ENCODE measurements at places on chromosomes 7 and 10.

- DNase-seq: no peak
Measured at GRCh38 chr7:75879771-75880184, 944 bp downstream of the RHBDD2 start.

GRCh38 chr10:31808258-31809218 lies 120.1 kb downstream of the ARHGAP12 start:
- DNase-seq: no peak

DNA sequence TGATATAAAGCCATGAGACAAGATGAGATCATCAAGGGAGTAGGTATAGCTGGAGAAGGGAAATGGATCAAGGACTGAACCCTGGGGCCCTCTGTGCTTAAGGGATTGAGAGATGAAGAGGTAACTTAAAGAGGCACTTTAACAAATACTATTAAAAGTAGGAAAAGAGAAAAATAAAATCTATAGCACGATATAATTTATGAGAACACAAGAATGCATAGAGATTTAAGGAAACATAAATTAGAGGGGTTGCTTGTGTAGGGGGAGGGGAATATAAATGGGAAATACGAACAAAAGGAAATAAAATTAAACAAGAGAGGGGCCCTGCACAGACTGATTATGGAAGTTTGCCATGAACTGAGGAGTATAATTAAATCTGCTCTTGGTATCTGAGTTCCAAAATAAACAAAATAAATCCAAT lies 15.6 kb upstream of the LRRC17 start:
- no peak for DNase-seq

DNA sequence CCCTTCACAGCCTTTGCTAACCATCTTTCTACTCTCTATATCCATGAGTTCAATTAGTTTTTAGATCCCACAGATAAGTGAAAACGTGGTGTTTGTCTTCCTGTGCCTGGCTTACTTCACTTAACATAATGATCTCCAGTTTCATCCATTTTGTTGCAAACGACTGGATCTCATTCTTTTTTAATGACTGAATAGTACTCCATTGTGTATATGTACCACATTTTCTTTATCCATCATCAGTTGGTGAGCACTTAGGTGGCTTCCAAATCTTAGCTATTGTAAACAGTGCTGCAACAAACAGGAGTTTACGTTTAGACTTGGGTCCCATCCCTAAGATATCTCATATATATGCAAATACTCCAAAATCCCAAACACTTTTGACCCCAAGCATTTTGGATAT lies 9.1 kb downstream of the CDC123 start:
- no peak for DNase-seq

DNA sequence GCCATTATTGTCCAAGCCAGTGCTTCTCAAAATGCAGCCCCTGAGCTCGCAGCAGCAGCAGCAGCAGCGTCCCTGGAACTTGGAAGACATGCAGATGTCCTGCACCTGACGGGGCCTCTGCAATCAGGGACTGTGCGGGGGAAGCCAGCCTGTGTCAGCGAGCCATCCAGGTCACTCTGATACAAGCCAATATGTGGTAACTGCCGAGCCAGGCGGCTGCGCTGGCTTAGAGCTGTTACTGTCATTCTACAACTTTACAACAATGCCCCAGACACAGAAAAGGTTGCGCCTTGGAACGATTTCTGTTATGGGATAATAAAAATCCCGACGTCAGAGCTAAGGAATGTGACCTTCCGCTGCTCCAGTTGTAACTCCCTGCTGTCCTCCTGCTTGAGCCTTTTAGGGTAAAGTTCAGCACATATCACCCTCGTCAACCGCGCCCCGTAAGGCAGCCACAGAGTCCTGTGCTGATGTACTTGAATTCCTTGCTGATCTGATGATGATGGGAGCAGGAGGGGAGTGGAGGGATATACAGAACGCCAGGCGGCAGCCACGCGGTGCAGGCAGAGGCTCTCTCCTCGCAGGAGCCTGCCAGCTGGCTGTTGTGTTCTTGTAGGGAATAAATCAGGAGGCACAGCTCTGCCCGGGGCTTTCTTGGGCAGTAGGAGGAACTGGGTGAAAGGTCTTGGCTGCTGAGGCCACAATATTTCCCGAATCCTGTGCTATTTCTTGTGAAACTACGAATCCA lies 20.0 kb upstream of the CRYGN start:
- DNase-seq: no peak

DNA sequence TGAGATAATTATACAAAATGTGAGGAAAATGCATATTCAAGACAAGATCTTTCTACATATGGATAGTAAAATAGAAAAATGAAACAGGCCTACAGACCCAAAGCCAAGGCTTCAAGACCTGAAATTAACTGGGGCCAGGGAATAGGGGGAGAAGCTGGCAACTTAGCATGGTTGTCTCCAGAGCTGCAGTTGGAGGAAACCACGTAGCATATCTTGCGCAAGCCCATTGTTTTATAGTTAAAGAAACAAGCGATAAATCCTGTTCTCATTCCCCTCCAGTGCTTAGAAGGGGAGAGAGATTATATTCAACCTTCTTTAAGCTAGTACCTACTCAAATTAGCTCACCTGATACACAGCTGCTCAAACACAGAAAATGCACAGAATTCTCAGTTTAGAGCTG lies 197.1 kb downstream of the SORCS1 start:
- no peak for DNase-seq

DNA sequence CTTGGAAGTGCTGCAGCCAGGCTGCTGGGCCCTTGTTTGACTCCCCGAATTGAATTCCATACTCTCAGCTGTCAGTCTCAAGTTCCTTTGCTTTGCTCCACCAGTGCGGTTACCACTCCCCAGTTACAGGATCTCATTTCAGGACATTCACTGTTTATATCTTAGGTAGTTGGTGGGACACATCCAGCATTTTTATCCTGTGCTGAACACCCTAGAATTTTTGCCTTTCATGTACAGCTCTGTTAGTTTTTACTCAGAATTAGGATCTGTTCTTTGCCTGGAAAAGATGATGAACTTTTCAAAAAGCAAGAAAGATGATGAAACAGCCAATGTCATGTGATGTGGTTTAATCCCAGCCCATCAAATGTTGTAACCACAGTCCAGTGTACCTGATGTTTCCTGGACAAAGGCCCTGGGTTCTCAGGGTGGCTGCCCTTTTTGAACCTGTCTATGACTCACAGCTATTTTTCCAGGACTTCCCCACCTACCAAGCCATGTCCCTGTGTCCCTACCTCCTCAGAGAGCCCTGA lies 149.7 kb downstream of the NOC3L start:
- DNase-seq: no peak

DNA sequence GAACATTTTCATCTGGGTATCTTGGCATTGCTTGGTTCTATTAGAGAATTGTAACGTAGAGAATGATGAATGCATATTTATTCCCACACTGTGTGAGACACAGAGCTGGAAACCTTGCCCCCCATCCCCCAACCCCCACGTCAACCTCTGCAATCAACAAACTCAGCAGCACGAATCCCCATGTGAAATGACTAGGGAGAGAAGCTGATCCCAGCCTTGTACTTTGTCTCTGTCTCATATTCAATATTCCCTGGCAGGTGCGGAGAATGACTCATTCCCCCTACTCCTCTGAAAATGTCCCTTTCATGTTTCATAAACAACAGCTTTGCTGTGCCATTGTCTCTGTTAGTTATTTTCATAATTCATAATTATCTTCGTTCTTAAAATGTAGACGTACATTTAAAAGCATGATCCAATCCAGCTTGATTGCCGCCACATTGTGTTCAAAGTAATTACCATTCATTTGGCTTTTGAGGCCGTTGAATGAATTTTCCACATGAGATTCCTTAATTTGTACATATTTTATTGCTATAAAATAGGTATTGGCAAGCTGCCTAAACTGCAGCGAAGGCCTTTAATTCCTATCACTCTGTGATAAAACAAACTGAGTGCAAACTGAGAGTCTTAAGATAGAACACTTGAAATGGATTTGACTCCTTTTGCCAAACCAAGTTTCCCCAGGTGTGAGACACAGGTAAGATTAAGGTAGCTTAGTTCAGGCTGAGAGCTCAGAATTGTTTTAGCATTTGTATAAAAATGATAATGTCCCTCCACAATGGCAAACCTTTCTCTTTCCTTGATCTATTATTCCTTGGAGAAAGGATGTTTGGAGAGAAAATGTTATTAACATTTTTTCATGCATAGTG lies 920.2 kb downstream of the TYW1 start:
- no peak for DNase-seq

DNA sequence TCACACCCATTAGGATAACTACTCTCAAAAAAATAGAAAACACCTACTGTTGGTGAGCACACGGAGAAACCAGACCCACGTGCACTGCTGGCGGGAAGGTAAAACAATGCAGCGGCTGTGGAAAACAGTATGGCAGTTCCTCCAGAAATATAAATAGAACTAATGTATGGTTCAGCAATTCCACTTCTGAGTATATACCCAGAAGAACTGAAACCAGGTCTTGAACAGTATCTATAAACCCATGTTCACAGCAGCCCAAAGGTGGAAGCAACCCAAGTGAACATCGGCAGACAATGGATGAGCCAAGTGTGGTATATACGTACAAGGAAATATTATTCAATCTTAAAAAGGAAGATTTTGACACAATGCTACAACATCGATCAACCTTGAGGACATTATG lies 164.7 kb downstream of the ZMYND11 start:
- DNase-seq: no peak

DNA sequence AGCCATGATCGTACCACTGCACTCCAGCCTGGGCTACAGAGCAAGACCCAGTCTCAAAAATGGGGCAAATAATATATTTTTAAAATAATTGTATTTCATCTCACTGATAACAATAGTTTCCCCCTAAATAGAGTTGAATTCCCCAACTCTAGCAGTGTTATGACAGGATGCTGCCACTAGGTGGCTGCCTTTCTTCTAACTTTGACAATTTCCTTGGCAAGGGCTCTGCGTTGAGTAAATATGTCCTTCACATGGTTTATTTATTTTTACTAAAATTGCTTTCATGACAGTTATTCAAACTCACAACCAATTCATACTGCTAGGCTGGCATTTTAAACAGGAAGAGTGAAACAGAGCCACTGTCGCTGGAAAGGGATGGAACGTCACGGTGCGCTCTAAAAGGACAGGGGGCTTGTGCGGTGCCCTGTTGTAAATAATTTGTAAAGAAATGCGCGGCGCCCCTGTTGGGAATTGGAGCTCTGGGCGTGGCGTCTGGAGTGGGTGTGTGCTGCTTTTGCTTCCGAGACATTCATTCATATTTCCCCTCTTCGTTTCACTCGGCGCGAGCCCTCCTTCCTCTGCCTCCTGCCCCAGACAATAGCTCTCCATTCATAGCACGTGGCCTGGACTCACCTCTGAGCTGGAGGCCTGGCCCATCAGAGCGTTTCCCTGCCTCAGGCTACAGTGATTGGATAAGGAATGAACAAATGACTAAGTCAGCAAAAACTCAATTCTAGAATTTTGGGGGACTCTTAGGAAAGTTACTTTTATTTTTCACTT lies 20.5 kb upstream of the PITRM1 start:
- DNase-seq: no peak

Data from CMK (cell line).